ENCODE measurements at places on chromosomes 5 and 9. TPM values are rescaled to one million over a fixed set of nuclear protein-coding genes. Genes with fewer than 3 reads are reported as not detected.

DNA sequence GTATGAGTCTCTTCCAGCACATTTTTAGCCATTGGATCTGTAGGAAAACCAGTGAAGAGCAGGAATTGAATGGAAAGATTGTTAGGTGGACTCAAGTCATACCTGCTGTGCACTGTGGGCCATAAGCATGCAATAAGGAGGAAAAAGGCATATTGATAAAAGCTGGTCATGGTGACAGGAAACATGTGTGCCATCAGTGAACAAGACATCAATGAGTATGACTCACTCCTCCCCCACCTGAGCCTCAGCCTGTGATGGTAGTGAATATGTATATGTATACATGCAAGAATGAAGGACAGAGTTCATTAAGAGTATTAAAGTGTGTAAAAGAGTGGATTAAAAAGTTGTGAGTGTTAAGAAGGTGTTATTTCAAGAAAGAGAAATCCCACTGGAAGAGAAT lies 164.5 kb downstream of the TMEM38B start:
- DNase-seq: no peak

The MEF2C gene
- 93.2 TPM for polyA plus RNA-seq

- no peak for DNase-seq
Measured at GRCh38 chr5:91223886-91224285, 159.2 kb downstream of the ARRDC3 start.

- DNase-seq: no peak
Measured at GRCh38 chr5:160627921-160628618, 206.4 kb downstream of the PTTG1 start.

DNA sequence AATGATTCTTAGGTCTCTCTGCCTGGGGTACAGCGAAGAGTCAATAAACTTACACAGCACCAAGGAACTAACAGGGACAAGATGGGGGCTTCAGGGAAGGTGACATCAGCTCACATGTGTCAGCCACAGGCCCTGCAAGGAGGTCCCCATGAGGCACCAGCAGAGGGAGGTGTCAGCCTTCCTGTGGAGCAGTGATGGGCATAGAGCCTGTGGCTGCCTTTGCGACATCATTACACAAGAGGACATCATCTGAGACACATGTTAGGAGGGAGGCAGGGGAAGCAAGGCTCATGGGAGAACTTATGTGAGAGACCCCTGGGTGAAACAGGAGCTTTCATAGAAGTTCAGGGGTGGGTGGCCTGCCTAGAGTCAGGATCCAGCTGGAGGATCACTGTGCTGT lies 389.6 kb downstream of the SEMA5A start:
- DNase-seq: no peak

DNA sequence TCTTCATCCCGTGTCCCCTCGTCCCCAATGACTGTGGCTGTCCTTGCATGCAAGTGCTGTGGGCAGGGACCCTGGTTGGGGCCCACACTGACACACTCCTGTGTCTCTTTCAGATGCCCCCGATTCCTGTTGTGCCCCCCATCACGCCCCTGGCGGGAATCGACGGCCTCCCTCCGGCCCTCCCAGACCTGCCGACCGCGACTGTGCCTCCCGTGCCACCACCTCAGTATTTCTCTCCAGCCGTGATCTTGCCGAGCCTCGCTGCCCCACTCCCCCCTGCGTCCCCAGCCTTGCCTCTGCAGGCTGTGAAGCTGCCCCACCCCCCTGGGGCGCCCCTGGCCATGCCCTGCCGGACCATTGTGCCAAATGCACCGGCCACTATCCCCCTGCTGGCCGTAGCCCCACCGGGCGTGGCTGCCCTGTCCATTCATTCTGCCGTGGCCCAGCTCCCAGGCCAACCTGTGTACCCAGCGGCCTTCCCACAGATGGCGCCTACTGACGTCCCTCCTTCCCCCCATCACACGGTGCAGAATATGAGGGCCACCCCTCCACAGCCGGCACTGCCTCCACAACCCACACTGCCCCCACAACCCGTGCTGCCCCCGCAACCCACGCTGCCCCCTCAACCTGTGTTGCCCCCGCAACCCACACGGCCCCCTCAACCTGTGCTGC lies 75.0 kb downstream of the WNK2 start:
- DNase-seq: no peak
